ENCODE measurements at places on chromosomes 2 and 18.
A peak's percentile ranks its signal among the peaks of the same experiment; 100 is the strongest.

DNA sequence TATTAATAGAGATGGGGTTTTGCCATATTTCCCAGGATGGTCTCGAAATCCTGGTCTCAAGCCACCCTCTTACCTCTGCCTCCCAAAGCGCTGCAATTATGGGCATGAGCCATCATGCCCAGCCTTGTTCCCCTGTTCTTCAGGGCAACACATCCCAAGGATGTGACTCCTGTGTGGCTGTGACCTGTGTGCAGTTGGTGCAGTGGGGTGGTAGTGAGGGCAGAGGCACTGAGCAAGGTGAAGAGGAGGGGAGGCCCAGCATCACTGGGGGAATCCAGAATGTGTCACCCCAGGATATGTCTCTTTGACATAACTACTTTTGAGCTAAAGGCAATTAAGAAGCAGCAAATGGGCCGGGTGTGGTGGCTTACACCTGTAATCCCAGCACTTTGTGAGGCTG is 23.4 kb downstream of the CENPA start:
- no peak for DNase-seq

DNA sequence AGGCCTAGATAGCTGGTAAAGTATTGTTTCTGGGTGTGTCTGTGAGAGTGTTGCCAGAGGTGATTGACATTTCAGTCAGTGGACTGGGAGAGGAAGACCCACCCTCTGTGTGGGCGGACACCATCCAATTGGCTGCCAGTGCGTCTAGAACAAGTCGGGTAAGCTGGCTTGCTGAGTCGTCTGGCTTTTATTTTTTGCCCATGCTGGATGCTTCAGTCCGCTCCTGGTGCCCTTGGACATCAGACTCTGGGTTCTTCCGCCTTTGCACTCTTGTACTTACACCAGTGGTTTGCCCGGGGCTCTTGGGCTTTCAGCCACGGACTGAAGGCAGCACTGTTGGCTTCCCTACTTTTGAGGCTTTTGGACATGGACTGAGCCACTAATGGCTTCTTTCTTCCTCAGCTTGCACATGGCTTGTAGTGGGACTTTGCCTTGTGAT is 24.3 kb downstream of the DIS3L2 start:
- DNase-seq: no peak

GRCh38 chr18:47749600-47749973 is 180.9 kb downstream of the SMAD2 start:
- no peak for DNase-seq

DNA sequence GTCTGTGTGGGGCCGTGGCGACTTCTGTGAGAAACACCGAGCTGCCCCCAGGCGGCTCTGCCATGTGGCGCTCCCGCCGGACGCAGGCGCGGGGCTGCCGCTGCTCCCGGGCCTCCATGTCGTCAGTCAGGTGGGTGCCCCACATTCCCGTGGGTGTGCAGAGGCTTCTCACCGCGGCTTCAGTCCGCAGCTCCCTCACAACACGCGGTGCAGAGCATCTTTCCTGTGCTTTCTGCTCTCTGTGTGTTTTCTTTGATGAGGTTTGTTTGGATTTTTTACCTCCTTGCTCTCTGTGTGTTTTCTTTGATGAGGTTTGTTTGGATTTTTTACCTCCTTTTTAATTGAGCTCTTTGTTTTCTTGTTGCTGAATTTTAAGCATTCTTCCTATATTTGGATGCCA is 13.0 kb downstream of the AQP12A start:
- DNase-seq: peak; percentile 47

GRCh38 chr18:21341141-21341540 is 99.1 kb downstream of the GREB1L start:
- DNase-seq: no peak

DNA sequence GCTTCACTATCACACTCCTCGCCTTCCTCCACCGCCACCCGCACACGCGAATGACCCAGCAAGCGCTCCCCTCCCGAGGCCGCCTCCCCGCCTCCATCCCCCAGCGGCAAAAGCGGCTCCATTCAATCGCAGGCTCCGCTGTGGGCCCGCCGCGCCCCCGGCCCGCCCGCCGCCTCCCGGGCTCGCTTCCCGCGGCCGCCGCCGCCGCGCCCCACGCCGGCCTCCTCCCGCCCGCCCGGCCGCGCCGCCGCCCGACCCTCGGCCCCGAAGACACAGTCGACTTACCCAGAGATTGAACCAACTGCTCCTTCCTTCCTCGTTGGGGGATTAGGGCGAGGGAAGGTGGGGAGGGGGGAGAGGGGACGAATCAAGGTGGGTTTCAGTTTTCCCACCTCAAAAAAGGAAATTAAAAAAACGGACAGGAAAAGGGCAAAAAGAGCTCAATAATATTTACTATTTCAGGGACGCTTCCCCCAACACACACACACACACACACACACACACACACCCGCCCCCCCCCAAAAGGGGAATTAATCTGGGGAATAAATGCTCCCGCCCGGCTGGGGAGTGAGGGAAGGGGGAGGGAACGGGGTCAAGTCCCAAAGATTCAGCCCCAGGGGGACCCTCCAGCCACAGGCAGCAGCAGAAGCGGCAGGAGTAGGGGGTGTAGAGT is 743 bp downstream of the XPO1 start:
- DNase-seq: peak; percentile 55

DNA sequence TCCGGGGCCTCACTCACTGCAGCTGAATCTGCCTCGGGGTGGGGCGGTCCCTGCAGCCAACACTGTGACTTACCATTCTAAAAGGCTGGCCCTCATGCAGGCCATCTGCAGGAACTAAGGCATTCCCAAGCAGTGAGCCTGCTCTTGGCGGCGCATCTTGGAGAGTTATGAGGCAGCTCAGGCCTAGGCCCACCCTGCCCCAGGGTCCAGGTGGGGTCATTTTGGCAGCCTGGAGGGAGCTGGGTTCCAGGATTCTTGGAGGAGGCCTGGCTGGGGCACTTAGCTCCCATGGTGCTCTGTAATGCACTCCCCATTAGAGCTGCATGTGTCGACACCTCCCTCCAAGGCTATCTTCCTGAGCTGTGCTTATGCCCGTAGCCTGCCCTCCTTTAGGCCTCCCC is 14.8 kb upstream of the BIN1 start:
- DNase-seq: no peak

GRCh38 chr18:24459772-24460171 is 665 bp upstream of the HRH4 start:
- DNase-seq: no peak

- DNase-seq: no peak
Observed at GRCh38 chr2:120865656-120866055, 130.0 kb downstream of the GLI2 start.

DNA sequence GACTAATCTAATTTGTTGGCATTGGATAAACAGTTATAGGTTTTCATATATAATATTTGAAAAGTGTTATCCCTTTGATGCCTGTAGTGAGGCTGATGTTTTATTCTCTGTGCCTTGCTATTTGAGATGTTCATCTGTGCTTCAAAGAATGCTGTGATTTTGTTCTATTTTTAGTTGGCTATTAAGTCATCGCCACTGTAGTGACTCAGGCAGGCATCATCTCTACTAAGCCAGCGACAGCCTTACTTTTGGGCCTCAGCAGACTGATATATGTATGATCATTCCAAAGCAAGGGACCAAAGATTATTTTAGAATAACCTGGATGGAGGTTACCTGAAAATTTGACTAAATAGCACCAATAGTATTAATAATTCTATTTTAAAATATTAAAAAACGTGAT is 1674.5 kb upstream of the NXPH2 start:
- no peak for DNase-seq

DNA sequence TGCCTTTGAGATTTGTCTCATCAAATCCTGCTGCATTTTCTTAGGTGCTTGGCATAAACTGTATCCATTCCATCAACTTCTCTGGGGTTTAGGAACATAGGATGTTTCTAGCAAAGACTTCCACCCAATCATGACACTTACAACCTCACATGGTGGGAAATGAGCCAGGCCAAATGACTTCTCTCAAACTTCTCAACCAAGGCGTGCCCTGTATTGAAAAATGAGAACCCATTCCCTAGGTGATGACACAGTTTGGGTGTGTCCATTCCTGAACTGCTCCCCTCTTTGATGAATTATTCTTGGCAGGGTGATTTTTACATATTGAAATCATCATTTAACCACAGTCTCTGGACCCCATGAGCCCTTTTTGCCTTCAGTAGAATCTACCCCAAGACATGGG is 161.1 kb downstream of the EN1 start:
- DNase-seq: no peak

DNA sequence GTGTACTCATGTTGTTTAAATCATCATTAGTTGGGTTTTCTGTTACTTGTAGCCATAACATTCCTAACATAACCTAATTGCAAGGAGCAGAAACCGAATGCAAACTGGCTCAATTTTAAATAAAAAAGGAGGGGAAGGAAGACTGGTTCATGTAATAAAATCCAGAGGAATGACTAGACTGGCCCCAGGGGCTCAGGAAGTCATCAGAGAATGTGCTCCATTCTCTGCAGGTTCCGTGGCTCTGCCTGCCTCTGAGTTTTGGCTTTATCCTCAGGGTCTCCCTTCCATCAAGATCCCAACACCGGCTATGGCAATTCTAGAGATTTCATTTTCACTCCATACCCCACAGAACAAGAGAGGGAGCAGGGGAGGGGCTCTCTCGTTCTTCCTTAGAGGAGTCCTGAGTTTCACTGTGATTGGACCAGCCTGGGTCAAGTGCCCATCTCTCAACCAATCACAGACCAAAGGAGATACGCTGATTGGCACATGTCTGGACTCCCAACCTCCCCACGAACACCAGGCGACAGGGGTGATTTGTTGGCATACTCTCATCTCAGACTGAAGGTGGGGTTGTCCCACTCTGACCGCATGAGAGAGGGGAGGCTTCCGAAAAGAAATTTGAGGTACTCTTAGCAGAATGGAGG is 64.8 kb downstream of the NPPC start:
- no peak for DNase-seq

DNA sequence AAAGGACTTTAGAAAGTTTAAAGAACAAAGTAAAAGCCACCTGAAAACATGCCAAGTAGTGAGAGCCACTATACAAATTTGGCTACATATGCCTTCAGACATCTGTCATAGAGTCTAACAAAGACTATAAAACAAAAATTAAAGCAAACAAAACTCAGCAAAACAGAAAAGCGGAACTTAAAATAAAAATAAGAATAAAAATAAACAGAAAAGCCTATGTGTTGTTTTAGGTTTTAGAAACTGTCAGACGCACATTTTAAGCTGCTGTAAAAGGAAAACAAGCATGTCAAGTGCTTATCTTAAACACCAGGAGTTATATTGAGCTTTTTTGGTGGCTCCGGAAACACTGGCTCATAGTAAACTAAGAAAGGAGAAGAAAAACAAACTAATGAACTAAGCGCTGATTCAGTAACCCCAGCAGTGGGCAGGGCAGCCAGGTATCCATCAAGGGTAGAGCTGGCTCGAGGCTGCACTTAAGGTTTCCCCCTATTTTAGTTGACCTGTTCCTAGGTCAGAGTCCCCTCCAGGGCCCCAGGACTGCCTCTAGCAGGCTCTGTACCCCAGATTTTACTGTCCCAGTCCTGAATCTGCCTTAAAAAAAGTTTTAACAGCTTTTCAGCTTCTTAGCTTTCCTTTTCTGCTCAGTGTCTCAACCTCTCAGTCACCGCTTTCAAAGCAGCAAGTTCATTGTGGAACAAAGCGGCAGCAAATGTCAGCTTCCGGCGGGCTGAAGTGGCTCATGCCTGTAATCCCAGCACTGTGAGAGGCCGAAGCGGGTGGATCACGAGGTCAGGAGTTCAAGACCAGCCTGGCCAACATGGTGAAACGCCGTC is 15.4 kb upstream of the RMC1 start:
- peak; percentile 26 for DNase-seq

- no peak for DNase-seq
Observed at GRCh38 chr2:232997749-232998665, 15.0 kb downstream of the NGEF start.

DNA sequence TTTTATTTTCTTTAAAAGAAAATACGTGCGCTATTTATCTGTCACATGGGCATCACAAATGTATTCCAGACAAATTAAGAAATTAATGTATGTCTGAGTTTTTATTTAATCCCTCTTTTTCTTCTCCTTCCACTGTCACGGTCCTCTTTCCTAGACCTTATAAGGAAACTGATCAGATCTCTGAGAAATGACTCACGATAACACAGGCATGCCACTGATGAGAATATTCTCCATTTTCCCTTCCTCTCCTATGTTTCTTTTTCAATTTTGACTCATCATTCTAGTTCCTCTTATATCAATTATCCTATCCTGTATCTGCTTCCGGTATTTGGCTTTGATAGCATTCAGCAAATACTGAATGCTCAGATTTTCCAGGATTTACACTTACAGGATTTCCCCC is 121.8 kb downstream of the DSC3 start:
- DNase-seq: no peak

DNA sequence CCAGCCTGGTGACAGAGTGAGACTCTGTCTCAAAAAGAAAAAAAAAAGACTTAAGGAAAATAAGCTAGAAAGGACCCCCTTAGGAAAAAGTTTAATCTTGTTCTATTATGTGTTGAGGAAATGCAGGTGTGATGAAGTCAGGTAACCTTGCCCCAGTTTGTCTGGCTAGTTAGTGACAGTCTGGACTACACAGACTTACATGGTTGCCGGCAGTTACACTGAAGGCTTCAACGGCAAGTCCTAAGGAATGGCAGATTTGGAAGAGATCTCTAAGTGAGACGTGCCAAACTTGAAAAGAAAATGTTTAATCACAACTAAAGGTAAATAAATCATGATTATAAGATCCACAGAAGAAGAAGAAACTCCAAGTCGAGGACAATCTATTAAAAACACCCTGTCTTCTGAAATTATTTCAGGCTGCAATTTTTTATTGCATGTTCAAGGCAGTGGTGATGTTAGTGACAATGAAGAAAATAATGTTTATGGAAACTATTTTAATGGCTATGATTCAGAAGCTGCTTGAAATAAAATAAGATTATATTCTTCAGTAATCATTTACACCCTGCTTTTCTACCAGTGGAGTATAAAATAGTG is 84.2 kb downstream of the TTC27 start:
- no peak for DNase-seq

DNA sequence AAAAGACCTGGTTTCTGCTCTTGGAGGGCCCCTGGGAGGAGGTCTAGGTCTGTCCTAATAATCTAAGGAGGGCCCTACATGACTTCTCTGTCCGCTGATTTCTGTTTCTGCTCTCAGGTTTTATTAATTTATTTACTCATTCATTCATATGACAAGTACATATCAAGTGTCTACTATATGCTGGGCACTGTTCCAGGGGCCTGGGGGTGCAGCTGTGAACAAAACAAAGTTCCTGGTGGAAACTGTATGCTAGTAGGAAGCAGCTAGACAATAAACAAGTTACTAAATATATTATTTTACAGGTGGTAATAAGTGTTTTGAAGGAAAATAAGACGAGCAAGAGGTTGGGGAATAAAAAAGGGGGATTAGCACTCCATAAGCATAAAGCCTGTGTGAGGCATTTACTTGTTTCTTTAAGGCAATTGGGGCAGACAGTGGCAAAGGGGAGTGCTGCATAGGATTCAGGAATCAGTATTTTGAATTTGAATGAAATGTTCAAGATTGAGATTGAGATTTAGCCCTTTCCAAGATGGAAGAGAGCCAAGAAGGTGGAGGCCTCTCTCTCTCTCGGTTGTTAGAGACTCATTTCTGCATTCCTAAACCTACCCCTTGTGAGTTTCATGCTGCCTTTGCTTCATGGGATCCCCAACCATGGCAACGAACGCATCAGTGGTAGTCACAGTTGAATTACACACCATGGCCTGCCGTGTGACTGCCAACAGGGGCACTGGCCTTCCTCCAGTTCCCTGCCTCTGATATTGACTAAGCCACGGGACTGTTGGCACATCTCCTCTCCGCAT is 28.3 kb downstream of the DRC1 start:
- no peak for DNase-seq
